H4 (cell line): ENCODE measurements at places on chromosomes 2 and 18.

DNA sequence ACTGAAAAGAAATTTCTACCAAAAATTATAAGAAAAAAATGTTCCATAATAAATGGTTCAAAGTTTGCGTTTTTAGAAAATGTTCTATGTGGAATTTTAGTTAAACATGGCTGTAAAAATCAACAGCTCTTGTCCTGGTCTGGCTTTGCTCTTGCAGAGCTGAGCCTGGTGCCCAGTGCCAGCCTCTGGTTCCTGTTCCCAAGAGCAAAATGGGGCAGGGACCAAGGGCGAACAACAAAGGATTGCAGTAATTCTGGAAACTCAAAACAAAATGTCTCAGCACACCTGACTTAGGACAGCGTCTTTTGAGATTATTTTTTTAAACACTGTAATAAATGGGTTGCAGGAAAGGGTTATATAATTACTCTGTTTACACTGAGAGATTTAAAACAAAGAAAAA is 174.7 kb downstream of the ANAPC1 start:
- no peak for DNase-seq

DNA sequence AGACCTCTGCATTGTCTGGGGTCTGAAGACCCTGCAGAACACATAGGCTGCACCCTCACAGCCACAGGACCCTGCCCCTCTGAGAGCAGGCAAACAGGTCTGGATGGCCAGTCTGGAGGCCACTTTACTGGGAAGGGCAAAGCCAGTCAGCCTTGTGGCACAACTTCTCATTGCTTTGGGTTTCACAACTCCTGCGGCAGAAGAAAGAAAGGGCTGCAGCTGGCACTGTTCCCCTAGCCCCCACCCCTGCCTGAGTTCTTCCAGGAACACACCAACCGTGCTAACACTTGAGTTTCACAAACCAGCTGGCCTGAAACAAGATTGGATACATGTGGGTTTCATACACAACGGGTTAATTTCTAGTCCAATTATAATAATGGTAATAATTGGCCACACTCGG is 276.5 kb upstream of the MGAT5 start:
- no peak for DNase-seq

DNA sequence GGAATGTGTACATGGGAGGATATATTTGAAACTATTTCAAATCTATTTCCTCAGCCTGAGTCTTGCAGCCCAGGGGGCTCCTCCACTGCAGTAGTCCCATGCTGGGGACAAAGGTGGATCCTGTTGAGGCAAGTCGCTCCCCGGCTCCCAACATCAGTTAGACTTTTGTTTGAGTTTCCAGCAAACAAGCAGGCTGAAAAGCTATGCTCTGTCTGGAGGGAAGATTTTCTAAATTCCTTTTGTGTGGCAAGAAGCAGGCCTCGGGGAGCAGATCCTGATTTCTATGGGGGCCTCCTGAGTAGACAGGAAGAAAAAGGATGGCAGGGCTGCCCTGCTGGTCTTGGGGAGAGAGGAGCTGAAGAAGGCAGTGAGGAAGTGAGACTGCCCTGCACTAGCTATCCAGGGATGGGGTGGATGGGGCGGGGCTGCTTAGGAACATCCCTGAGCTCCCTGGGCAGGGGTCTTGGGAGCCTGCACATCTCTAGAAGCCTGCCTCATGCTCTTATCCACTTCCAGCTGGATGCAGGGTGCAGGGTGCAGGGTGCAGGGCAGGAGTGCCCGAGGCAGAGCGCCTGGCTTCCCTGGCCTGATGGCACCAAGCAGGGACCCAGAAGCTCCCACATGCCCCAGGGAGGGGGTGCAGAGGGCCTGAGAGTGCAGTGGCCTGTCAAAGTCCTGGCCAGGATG is 6.0 kb upstream of the CIB4 start:
- DNase-seq: no peak

DNA sequence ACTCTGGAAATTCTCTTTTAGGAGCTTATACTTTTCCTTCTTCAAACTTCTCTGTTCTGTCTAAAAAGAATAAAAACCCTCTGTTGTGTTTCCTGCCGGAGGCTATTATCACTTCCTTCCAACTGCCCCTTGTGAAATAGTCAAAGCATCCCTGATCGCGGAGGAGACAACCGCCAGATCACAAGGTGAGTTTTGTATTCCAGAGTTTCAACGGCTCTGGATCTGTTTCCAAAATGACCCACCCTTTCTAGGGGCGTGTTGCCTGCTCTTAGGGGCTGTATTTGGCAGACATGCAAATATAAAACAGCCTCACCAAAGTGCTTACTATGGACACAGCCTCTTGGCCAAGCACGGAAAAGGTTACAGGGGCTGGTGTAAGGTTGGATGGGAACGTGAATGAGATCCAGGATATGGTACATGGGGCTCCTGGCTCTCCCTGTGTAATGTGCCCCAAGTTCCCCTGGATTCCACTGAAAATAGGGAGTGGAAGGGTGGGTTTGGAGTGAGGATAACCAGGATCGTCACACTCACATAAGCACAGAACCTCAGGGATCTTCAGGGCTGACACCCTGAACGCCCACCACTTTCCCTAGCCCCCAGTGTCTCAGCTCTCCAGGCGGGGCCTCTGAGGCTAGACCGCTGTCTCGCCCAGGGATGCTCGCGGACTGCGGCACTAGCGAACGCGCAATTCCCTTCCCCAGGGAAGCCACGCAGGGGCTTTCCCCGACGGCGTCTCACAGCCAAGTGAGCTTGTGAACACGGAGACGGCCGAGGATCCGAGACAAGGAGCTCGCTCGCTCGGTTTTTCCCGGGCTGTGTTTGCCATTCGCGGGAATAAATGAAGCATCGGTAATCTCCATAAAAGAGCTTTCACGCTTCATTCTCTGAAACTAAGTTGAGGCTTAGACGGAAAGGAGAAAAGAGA is 14.4 kb downstream of the EN1 start:
- no peak for DNase-seq

DNA sequence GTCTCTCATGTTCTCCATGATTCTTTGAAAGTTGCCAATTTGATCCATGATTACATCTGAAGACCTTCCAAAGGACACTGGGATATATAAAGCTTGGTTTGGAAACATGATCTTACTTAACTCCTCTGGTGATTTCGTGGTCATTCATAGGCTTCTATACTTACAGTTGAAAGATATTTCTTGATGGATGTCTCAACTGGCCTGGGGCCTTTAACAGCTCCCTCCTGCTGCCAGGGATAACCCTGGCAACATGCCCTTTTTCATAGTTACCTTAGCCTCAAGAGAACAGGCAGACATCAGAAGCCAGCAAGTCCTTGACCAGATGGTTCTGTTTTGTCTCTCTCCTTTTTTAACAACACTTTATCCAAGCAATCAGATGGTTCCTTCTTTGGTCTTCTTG is 23.5 kb upstream of the MFF start:
- DNase-seq: no peak
